RPMI7951 (cell line): ENCODE measurements at places on chromosomes 2 and 18. TPM values are rescaled to one million over a fixed set of nuclear protein-coding genes. Genes with fewer than 3 reads are reported as not detected.

SCN7A gene
- total RNA-seq, result not detected in 2 replicates

SLC39A6 gene
- total RNA-seq, result 73.2 and 87.5 TPM in 2 replicates

KLHL14 gene
- total RNA-seq, result not detected in 2 replicates

MGAT4A gene
- 0.20 TPM in 1 of 2 replicates, not detected in the other for total RNA-seq

LINC00305 gene
- not detected in 2 replicates for total RNA-seq

GRCh38 chr2:100868083-100868482 lies 48.1 kb downstream of the NPAS2 start:
- no peak for DNase-seq

- peak; percentile 8 for DNase-seq
These were observed 330.2 kb upstream of the CHAC2 start for GRCh38 chr2:53437371-53437770.

- DNase-seq, result peak; percentile 30
These were observed 124.8 kb downstream of the DTNB start for GRCh38 chr2:25548601-25549000.

DNA sequence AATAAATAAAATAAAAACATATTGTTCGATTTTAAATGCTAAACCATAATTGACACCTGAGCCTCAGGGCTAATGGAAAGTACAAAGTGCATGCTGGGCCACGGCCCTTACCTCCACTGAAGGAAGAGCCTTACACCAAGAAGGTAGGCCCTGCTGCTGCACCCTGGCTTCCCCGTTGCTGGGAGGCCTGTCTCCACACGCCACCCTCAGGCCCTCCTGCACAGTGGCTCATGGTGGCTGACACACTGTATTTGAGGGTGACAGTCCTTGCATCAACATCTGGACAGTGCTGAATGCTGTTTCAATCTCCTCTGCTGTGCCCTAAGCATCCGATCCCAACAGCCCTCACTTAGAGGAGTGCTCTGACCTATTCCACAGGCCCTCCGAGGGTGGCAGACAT lies 39.3 kb upstream of the EDAR start:
- no peak for DNase-seq

GRCh38 chr2:240269380-240269779 lies 128.9 kb upstream of the OTOS start:
- DNase-seq, result no peak

GRCh38 chr2:131056204-131056931 lies 36.9 kb downstream of the FAM168B start:
- no peak for DNase-seq

DNA sequence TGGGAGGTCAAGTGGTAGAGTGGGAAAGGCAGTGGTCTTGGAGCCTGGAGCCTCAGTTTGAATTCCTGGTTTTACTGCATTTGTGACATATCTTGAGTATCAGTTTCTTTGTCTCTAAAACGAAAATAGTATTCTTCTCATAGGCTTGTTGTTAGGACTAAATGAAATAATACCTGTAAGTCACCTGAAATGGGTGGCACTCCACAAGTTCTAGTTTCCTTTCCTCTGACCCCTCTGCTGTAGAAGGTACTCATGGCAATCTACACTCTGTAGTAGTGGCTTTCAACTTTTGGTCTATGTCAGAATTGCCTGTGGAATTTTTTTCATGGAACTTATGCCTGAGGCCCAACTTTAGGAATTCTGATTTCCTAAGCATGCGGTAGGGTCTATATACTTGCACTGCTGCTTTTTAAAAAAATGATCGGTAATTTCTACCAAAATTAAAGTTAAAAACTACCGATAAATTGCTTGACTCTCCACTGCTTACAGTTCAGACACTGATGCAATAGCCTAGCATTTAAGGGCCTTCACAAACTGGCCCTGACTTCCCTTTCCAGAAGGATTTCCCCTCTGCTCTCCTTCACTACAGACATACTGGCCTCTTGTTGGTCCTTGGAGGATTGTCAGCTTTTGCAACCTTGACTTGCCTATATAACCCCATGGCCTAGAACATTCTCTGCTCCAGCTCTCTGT lies 47.2 kb downstream of the PLEK start:
- DNase-seq, result no peak

DNA sequence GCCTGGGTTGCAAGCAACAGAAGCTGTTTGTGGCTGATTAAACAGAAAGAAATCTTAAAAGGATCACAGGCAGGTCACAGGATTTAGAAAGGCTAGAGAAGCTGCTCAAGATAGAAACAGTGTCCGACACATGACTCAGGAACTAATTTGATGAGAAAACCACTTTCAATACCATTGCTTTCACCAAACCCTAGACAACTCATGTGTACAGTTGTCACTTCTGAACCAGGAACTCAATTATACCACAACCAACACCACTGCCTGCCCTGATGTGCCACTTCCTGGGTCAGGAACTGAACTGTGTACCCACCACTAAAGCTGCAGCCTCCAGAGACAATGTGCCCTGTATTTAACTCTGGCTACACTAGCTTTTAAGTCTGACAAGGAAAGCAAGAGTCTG lies 56.0 kb downstream of the TMEM247 start:
- no peak for DNase-seq

GRCh38 chr2:77169426-77169825 lies 352.8 kb downstream of the LRRTM4 start:
- no peak for DNase-seq

DNA sequence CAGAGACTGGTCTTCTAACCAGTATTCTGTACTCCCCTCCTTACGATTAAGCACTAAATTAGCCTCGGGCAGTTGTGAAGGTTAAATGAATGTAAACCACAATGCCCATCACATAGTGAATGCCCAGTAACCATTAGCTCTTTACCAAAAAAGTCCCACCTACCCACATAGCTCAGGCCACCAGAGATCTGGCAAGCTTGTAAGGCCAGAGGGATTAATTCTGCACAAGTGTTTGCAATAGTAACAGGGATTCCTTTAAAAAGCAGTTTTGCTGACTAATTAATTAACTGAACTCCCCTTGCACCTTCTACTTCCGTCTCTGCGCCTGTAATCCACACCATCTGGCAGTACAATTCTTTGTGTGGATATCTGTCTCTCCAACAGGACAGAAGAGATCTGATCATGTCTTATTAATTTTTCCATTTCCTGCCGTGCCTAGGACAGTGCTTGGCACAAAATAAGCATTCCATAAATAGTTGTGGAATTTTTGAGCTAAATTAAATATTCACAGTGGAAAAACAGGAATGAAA lies 36.2 kb upstream of the IGFBP2 start:
- DNase-seq, result peak; percentile 77

- no peak for DNase-seq
These were observed 143.6 kb downstream of the WDPCP start for GRCh38 chr2:63444565-63445288.

DNA sequence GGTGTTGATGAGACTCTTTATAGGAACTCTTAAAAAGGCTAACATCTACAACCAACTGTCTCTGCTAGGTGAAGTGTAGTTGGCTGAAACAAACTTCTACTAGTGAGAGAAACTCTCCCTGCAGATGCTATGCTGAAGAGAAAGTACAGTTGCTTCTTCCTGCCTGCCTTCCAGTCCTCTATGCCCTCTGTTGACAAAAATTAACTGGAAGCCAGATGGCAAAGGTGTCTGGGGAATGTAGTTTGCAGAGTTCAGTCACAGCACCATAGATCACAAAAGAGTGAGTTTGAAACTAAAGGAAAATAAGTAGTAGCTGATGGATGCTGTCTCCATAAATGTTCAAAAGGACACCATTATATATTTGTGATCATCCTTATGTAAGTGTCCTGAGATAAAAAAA lies 958.8 kb upstream of the NRXN1 start:
- no peak for DNase-seq

DNA sequence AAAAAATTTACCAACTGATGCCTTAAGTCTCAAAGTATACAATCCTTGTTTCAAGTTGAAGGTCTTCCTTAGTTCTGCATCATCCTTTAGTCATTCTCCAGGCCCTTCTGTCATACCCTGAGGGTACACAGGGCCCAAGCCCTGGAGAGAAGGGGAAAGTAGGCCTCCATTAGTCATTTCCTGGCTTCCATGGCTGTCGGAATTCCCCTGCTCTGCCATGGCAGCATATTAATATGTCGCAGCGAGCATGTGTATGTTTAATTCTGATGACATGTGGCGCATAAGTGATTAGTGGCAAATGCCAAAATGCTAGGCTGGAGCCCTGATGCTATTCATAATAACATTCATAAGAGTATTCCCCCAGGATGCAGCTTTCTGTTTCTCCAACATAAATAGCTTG lies 22.1 kb downstream of the GPR39 start:
- DNase-seq, result peak; percentile 100

DNA sequence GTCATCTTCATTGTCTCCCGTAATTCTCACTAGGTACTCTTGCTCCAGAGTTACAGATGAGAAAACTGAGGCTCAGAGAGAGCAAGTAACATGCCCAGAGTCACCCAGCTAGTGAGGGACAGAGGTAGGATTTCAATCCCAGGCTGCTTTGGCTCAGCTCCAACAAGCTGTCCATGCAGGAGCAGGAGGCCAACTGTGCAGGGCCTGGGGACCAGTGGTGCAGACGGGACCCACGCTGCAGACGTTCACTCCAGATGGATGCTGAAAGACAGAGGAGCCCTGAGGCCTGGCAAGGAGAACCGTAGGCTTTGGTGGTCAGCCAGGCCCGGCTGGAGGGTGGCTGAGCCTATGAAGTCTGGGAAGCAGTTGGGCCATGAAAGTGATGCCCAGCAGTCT lies 102.6 kb downstream of the MCFD2 start:
- peak; percentile 76 for DNase-seq

- DNase-seq, result no peak
These were observed 80.0 kb downstream of the CCDC93 start for GRCh38 chr2:117933884-117934354.

GRCh38 chr2:65434592-65435241 lies 2.3 kb upstream of the SPRED2 start:
- no peak for DNase-seq

DNA sequence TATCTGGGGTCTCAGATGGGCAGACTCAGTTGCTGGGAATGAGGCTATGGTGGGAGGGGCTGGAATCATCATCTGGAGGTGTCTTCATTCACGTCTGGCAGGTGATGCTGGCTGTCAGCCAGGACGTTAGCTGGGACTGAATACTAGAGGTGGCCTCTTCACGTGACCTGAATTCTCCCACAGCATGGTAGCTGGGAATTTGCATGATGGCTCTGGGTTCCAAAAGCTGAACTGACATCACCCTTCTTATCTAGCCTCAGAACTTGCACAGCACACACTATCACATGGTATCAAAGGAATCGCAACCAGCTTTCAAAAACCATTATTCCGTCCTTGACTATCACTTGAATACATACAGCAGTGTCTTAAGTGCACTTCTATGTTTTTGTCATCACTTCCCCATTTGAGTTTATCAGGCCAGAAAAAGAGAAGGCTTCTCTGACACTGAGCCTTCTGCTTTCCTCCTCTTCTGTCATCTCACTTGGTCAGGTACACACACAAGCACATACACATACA lies 53.0 kb upstream of the LRP2 start:
- no peak for DNase-seq

DNA sequence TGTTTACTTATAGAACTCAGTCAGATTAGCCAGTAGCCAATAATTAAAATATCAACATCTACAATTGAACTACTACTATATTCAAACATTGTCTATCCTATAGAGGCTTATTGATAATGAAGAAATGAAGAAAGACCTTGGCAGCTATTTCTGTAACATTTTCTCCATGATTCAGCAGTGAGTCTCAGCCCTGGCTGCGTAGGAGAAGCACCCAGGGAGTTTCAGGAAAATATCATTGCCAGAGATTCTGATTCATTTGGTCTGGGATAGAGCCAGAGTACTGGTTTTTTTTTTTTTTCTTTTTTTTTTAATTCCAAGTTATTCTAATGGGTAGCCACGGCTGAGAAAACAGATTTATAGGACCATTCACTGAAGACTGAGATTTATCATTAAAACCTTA lies 404.8 kb downstream of the TXNL1 start:
- peak; percentile 66 for DNase-seq
